Stimulated activated CD8-positive, alpha-beta memory T cell treated with anti-CD3 and anti-CD28 coated beads, Interleukin-4, amount 100 ng/mL, for 4 hours (primary cell): ENCODE measurements at places on chromosomes 3 and 15.
A peak's percentile ranks its signal among the peaks of the same experiment; 100 is the strongest.

- DNase-seq: no peak
Observed at GRCh38 chr15:84598250-84598649, 2.6 kb upstream of the ZSCAN2 start.

- no peak for DNase-seq
Observed at GRCh38 chr15:70356062-70356860, 258.5 kb upstream of the TLE3 start.

DNA sequence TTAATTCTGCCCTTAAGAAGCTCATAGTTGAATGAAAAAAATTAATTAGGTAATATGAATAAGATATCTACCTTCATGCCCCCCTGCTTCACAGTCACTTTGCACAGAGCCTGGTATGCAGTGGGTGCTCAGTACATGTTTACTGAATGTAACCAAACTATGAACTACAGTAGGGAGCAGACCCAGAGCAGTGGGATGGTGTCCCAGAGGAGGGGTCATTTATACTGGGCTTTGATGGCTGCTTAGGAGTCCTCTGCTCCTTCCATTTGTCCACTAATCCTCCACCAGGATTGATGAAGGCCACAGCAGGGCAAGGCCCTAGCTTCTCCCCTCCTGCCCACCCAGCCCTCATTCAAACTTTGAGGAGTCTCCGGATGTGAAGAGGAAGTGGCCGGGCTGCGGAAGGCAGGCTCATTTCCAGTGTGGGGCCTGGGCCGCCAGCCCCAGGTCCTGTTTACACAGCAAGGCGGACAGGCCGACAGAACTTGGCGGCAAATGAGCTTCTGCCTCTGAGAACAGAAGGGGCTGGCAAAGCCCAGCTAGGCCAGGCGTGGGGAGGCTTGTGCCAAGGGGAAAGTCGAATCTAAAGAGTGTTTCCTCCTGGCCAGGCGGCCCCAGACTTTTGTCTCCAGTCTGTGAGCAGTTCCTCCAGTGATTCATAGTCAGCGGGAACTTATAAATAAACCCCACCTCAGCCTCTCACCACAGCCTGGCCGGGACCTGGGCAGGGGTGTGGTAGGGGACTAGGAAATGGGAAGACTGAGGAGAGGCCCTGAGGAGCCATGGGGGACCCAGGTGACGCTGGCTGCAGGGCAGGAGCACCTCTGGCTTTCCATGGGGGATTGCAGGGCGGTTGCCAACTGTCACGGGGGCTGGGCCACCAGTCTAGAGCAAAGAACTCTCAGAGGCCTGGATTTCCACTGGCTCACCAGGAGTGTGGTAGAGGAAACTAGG is 51.6 kb upstream of the LCTL start:
- no peak for DNase-seq

GRCh38 chr3:149450281-149450680 is 24.2 kb upstream of the TM4SF4 start:
- no peak for DNase-seq

- no peak for DNase-seq
Observed at GRCh38 chr3:10940106-10940505, 52.4 kb upstream of the SLC6A1 start.

GRCh38 chr3:15822281-15822680 is 24.5 kb upstream of the ANKRD28 start:
- DNase-seq: no peak

GRCh38 chr3:105094588-105094987 is 272.1 kb upstream of the ALCAM start:
- no peak for DNase-seq

DNA sequence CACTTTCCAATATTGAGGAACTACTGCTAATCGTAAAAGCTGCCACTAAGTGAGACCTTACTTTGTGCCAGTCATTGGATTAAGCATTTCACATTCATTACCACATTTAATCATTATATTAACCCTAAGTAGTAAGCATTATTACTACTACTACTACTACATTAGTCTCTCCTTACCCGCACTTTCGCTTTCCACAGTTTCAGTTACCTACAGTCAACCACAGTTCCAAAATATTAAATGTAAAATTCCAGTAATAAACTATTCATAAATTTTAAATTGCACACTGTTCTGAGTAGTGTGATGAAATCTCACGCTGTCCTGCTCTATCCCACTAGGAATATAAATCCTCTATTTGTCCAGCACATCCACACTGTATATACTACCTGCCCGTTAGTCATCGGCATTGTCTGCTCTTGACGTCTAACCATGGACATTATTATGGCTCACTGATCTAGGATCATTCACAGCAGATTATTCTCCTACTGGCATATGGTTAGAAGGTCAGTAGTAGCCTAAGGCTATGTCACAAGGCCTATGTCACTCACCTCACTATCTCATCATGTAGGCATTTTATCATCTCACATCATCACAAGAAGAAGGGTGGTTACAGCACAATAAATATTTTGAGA is 121.1 kb downstream of the GSK3B start:
- DNase-seq: no peak

GRCh38 chr3:81743096-81744025 is 18.1 kb downstream of the GBE1 start:
- no peak for DNase-seq

GRCh38 chr3:187735837-187736236 is 9.4 kb downstream of the BCL6 start:
- DNase-seq: no peak

GRCh38 chr3:117790235-117790987 is 1080.8 kb downstream of the TUSC7 start:
- no peak for DNase-seq

DNA sequence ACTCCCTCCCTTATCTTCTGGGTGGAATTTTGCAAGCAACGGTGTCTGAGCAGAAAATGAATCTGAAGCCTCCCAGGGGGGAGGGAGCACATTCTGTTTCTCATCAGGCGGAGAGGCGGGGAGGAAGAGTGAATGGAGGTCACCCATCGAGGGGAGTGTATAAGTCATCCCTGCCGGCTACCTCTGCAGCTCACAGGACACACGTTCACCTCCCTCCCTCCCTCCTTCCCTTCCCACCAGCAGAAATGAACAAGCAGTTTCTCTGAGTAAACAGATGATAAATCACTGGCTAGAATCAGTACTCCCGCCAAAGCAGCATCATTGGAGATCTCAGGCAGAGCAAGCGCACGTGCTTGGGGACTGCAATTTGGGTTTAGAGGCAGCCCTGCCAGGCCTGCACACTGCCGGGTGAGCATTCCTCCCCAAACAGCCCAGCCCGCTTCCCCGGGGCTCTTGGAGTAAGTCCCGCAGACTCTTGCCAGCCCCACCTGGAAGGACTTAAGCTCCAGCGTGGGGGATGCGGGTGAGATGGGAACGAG is 38.3 kb downstream of the CPN2 start:
- DNase-seq: no peak

GRCh38 chr3:192079098-192079497 is 618.1 kb downstream of the PYDC2 start:
- DNase-seq: no peak

- DNase-seq: no peak
Observed at GRCh38 chr3:74370342-74370741, 244.1 kb downstream of the CNTN3 start.

GRCh38 chr3:46895204-46895660 is 17.7 kb downstream of the PTH1R start:
- peak; percentile 70 for DNase-seq

DNA sequence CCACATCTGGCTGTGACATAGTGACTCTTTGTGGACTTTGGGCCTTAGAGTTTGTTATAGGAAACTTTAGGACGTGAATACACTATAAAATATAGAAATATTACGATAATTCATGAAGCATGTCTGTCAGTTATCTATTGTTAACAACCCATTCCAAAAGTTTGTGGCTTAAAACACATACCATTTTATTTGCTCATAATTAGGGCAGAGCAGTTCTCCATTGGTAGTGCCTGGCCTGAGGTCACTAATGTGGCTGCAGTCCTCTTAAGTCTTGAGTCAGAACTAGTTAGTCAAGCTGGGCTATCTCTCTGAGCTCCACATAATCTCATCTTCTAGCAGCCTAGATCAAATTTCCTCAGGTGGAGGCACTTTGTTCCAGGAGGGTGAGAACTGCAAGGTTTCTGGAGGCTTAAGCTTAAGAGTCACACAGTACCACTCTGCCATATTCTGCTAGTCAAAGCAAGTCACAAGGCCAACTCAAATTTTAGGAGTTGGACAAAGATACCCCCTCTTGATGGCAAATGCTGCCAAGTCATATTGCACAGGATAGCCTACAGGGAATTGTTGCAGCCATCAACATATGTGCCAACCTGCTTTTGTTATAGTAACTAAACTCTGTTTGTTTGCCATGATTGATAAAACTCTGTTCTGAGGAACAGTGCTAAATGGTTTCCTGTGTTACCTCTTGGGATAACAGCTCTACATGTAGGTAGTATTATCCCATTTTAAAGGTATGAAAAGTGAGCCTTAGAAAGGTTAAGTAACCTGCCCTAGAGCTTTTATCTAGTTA is 8.7 kb downstream of the ATXN7 start:
- DNase-seq: no peak

DNA sequence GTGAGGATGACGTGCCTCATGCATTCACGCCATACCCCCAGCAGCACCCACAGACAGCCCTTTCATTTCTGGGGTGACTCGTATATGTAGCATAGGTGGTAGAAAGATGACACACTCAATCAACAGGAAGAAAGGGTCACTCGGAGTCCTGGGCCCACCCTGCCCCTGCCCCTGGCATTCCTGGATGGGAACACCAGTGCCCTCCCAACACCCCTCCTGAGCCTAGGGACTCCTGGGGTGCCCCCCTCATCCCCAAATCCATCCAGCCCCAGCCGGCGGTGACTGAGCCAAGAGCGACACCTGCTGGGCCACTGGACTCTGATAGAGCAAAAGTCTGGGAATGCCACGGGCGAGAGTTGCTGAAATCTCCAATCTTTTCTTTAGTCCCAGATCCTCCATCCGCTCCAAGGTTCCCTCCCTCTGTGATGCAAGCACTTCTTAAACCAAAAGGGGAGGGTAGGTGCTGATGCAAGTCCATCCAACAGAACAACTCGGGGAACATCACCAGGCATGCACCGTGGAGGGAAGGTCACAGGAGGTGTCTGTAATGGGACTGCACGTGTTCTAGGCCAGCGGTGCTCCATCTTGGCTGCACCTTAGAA is 31.1 kb downstream of the ACAN start:
- DNase-seq: no peak

GRCh38 chr15:88664151-88664778 is 25.4 kb downstream of the ISG20 start:
- DNase-seq: no peak

DNA sequence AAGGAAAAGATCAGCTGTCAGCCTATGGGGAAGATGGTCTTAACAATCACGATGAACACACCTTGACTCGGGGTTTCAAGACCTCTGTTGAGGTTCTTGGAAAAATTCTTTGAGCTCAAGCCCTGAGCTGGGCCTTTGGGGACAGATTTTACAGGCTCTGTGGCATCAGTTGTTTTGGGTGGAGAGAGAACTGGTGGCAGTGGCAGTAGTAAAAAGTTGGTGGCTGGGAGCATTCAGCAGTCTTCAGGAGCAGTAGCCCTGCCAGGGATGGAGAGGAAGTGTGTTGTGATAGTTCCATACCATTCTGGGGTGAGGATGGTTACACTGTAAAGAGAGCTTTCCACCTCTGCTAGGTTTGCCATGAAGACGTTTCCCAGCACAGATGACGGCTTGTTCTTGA is 4.9 kb upstream of the KY start:
- no peak for DNase-seq

DNA sequence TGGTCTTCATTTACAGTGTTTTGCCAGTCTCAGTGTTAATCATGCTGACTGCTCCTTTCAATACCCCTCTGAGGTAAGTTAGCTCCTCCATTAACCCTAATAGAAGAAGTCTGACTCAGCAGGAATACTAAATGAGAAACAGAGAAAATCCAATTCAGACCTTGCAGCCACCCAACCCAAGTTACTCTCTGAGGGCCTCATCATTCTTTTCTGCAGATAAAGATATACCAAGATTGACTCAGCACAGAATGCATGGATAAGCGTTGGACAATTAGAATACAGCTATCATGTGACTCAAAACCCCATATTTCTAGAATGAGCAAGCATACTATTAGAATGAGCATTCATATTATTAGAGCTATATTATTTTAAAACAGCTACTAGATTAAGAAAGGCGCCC is 389.1 kb upstream of the SGO1 start:
- DNase-seq: no peak
